ENCODE measurements at places on chromosomes 5 and 9.

GRCh38 chr5:16889203-16889971 is 46.7 kb downstream of the MYO10 start:
- no peak for DNase-seq

DNA sequence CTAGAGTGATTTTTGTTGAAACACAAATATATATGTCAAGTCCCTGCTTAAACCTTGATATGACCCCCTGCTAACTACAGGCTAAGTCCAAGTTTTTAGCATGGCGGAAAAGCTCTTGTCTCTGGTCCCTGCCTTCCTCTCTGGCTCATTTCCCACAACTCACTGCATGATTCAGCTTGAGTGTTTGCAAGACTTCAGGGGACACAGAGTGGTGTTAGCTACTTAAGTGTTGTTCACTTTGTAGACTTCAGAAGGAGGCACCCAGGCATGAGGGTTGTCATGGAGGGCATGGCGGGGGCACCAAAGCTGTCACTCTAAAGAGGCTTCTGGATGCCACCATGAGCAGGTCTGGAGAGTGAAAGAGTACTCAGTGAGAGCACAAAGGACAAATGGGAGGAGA is 362.4 kb upstream of the ACTBL2 start:
- no peak for DNase-seq

- DNase-seq: no peak
Measured at GRCh38 chr5:6307304-6307703, 71.0 kb downstream of the MED10 start.

DNA sequence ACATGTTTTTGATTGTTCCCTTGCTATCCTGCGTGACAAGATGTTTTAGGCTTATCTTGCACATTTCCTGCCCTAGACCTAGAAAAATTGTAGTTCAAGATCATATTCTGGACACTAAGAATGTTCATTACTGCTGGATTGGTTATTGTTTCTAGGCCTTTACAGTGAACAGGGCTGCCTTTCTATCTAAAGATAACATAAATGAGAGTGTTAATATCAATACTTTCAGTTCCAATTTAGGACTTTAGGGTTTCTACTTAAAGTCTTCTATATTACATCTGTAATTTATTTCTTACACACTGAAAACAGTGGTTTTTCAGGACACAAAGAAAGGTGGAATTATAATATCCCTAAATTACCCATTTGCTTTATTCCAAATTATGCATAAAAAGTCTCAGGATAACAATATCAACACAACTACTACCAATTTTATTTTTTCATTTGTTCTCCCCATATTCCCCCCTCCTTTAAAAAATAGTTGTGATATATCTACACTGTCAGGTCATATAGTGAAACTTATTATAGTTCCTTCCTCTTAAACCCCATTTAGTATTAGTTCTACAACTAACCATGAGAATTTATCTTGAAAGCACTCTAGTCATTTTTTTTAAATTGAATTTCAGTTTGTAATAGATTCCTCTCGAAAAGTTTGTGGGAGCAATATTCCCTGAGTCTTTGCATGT is 293.9 kb upstream of the RIOK2 start:
- DNase-seq: no peak

- DNase-seq: peak; percentile 29
Measured at GRCh38 chr5:21919414-21920022, 933.6 kb downstream of the CDH12 start.

GRCh38 chr5:156851880-156852279 is 1.8 kb downstream of the PPP1R2B start:
- no peak for DNase-seq

- DNase-seq: no peak
Measured at GRCh38 chr5:58156361-58156760, 303.5 kb downstream of the PLK2 start.

GRCh38 chr9:6845128-6845826 is 87.5 kb downstream of the KDM4C start:
- DNase-seq: no peak

GRCh38 chr9:123059472-123060220 is 26.2 kb downstream of the GPR21 start:
- no peak for DNase-seq

DNA sequence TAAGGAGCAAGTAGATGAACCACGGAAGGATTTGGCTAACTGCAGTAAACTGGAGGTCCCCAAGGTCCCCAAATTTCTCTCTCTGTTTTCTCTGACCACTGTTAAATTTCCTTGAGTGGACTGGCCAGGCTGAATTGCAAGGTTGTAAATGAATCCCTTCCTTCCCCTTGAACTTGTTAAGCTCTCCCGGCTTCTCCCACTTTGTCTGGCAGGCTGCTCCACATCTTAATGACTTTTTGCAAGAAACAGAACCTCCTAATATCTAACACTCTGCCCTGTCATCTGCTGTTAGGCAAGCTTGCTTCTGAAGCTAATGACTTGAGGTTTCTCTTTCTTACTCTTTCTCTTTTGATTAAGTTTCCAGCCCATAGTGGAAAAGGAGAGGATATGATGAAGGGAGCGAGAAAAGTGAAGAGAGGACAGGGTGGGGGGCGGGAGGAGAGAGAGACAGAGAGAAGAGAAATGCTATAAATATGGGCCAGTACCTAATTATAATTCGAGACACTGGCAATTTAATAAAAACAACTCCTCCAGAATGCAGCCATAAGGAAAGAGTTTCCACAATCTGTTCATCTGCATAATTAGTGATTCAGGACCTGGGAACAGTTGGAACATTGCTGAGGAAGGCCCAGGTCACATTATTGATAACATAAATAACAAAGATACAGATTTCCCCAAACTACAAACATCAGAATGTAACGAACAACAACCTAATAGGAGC is 437.3 kb upstream of the MPDZ start:
- no peak for DNase-seq

DNA sequence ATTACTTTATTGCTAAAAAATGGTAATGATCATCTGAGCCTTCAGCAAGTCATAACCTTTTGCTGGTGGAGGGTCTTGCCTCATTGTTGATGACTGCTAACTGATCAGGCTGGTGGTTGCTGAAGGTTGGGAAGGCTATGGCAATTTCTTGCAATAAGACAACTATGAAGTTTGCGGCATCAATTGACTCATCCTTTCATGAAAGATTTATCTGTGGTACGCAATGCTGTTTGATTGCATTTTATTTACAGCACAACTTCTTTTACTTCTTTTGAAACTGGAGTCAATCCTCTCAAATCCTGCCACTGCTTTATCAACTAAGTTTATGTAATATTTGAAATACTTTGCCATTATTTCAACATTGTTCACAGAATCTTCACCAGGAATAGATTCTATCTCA is 58.3 kb upstream of the ACO1 start:
- no peak for DNase-seq

DNA sequence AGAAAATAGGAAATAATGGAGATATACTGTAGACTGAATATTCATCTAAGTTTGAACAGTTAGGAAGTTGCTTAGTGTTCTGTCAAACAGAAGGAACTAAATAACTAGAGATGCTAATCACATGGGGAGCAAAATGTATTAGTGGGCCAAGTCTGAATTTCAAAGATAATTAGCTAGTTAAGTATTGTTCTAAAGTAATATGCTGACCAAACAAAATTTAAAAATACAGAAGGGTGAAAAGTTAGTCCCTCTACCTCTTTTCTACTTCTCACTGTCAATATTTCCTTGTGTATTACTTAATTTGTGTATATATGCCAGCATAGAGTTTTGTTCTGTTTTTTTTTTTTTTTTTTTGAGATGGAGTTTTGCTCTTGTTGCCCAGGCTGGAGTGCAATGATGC is 4.0 kb downstream of the MCCC2 start:
- no peak for DNase-seq

DNA sequence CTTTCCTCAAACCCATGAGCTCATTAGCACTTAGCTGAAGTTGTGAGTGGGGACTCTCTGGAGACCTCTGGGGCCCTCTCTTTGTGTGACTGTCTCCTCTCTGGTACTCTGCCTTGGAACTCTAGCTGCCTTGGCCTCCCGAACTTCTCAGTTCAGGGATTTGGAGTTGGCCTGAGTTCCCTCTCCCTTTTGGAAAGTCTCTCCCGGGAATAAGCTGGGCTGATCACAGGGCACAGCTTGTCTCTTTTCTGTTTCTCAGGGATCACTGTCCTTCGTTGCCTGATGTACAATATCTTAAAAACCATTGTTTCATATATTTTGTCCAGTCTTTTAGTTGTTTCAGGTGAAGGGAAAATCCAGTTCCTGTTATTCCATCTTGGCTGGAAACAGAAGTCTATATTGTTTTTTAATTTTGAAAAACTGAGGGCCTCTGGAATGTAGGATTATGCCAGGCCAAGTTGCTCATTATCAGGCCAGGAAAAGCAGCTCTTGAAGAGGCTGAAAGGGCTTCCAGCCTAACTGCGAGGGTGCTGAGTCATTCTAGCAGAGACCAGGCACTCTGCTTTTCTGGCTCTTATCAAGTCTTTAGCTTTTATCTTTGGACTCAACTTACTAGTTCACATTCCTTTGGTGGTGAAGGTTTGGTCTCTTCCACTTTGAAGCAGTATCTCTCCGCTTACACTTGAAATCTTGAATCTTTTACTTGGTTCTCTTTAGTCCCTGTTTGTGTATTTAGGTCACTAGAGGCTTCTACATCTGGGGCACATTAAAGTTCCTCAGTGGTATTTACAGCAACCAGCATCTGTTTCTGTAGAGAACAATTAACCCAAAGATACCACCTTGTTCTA is 8.4 kb upstream of the RGS3 start:
- no peak for DNase-seq

DNA sequence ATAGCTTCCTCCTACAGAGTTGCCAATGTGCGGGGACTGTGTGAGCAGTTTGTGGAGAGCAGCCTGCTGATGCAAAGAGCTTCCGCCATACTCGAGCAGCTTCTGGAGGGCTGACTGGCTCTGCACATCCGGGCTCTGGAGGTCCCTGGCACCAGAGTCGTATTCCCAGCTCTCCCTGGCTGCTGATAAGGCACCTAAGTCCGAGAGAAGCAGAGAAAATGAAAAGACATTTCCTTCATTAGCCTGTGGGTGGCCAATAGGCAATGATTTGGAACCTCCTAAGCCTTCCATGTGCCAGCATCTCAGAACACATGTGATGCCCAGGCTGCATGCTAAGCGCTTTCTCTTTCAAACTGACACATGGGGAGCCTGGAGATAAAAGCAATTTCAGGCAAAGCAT is 94.3 kb downstream of the TSSK1B start:
- DNase-seq: no peak

- DNase-seq: no peak
Measured at GRCh38 chr9:78606001-78606379, 309.1 kb downstream of the PSAT1 start.

GRCh38 chr5:58929726-58930125 is 346.9 kb downstream of the RAB3C start:
- DNase-seq: no peak

DNA sequence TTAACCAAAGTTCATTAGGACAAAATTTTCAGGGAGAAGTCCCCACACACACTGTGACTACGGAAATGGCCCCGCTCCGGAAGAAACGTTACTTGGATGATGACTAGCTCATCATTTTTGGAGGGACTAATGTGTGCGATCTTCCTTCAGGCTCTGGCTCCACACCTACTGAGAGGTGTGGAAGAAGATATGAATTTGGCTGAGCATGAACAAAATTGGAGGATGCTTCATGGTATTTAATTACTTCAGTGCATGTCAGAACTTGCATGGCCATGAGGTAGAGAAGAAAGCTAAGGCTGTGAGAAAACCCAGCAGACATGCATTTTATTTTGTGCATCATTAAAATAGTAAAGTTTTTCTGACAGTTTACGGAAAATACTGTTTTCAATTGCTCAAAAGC is 202.1 kb upstream of the TLE4 start:
- no peak for DNase-seq

DNA sequence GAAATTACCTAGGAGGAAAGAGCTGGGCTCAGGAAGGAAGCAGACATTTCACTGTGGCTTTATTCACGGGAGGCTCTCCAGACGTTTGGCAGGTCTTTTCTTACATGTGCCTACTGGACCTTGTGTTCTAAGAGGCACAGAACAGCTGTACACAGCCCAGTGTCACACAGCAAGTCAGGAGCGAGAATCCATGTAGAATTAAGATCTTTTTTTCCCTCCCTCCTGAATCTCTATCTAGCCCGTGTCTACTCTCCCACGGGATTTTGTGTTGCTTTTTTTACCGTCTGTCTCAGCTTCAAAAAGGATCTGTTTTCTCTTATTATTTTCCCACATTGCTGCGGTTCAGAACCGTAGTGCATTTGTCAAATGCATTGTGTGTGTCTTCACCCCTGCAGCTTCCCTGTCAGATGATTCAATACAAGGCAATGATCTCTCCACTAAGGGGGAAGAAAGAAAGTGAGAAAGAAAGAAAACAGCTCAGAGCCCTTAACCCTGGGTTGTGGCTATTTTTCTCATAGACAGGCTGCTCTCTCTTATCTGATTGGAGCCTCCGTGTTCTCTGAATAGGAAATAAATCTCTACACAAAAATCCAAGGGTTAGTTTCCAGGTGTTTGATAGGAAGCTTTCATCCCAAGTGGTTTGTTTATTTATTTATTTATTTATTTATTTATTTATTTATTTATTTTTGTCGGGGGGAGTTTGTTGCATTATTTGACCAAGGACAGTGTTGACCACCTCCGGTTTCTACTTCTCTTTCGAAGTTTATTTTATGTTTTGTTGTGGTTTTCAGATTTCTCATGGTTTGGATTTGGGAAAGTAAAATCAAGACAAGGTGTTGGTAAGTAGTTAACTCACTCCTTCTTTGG is 191.0 kb downstream of the NTRK2 start:
- no peak for DNase-seq

DNA sequence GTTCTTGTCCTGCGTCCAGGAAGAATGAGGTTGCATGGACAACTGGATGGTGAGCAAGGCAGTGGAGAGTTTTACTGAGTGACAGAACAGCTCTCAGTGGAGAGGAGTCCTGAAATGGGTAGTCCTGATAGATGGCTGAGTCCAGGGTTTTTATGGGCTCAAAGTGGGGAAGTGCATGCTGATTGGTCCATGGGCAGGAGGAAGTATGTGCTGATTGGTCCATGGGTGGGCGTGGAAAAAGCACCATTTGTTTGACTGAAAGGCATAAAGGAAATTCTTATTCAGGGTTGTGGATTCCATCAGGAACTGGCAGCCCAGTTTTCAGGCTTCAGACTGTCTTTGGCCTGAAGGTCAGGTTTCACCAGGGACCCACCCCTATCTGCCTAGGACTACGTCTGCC is 10.6 kb downstream of the FSD1L start:
- DNase-seq: no peak

GRCh38 chr9:93567271-93567959 is 9.0 kb upstream of the PHF2 start:
- no peak for DNase-seq

- no peak for DNase-seq
Measured at GRCh38 chr5:54837093-54837492, 148.3 kb downstream of the ESM1 start.

DNA sequence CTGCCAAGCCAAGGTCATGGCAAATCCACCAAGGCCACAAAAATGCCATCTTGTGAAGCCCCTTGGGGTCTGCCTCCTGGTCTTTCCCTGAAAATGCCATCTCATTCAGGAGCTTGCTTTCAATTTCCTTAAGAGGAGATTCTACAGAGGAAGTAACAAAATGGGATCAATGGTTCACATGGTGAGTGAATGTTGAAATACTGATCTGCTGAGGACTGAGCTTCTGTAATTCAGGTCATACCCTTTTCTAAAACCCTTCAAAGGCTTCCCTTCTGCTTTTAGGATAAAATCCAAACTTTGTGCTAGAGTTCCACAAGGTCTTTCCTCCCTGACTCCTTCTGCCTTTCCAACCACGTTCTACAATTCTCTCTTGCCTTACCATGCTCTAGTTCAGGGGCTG is 24.7 kb upstream of the NR3C1 start:
- DNase-seq: no peak

GRCh38 chr5:144201588-144201987 is 30.9 kb downstream of the KCTD16 start:
- no peak for DNase-seq

- DNase-seq: no peak
Measured at GRCh38 chr5:60820593-60821487, 23.2 kb downstream of the ELOVL7 start.

GRCh38 chr9:93059011-93059714 is 662 bp downstream of the SUSD3 start:
- no peak for DNase-seq
